ENCODE measurements at places on chromosomes 4 and X.

- DNase-seq: no peak
Measured at GRCh38 chr4:44447563-44448504, 775 bp downstream of the KCTD8 start.

GRCh38 chrX:120769576-120770341 lies 105.9 kb downstream of the CT47B1 start:
- DNase-seq: no peak

DNA sequence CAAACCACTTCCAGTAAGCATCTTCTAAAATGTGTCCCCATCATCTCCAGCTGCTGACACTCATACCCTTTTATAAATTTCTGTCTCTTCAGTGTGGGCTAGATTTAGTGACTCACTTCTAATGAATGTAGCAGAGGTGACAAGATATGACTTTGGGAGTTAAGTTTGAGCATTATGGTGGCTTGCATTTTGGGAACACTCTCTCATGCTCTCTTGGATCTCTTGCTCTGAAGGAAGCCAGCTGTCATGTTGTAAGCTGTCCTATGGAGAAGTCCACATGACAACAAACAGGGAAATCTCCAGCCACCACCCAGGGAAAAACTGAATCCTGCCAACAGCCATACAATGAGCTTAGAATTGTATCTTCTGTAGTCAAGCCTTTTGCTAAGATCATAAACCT lies 691.3 kb upstream of the PCDH7 start:
- no peak for DNase-seq

- no peak for DNase-seq
Measured at GRCh38 chr4:5168891-5169290, 117.6 kb downstream of the STK32B start.

DNA sequence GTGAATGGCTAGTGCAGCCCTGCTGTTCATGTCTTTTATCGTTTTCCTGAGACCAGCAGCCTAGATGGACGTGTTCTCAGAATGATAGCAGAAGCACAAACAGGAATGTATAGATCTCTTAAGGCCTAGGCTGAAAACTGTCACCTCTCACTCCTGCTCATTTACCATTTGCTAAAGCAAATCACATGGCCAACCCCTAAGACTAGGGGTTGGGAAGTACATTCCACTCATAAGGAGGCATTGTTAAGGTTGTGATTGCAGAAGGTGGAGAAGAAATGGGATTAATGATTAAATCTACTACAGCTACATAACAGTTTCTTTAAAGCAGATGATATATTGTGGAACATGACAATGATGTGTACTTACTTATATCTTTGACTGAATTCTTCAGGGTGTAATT lies 536.8 kb upstream of the FTHL17 start:
- DNase-seq: no peak

DNA sequence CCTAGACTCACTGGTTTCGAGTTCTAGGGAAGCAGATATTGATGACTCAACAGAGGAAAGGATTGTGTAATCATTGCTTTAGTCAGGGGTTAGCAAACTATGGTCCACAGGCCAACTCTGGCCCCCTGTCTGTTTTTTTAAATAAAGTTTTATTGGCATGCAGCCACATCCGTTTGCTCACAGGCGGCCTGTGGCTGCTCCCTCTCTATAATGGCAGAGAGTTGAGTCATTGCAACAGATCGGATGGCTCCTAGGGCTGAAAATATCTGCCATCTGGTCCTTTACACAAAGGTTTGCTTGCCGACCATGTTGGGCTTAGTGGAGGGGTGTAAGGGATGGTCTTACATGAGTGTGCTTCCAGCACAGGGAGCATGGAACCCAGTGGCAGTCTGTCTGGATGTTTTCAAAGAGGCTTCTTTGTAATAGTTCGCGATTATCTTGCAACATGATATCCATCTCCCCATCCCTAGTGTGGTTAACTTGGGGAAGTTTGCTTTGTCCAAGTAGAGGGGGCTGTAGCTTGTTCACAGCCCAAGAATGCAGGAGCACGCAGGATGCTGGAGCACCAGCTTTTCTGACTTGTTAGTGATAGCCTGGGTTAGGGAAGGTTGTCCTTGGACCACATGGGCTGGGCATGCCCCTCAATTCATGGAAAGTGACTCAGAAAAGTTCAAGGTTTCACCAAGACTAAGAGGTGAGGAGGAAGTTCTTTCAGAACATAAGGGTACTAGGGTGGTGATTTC lies 59.3 kb upstream of the CLDN34 start:
- DNase-seq: no peak

- no peak for DNase-seq
Measured at GRCh38 chr4:99235955-99236354, 16.9 kb upstream of the ADH6 start.

- no peak for DNase-seq
Measured at GRCh38 chrX:39491548-39492297, 606.0 kb downstream of the BCOR start.

DNA sequence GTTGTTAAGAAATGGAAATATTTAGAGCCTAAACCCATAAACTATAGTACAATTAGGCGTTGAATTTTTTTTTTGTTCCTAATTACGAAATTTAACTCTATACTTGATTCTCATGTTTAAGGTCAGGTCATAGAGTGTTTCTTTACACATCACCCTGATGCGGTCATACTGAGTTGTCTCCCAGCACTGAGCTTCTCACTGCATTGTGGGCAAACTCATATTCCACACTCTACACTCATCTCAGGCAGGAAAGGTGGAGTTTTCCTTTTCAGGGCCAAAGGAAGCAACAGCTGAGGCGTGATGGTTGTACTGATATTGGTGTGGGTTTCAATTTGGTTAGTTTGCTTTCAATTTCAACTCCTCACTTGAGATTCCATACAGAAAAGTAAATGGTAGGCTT lies 75.4 kb downstream of the FAT4 start:
- DNase-seq: no peak

GRCh38 chr4:113449410-113449974 lies 312.0 kb downstream of the CAMK2D start:
- no peak for DNase-seq

DNA sequence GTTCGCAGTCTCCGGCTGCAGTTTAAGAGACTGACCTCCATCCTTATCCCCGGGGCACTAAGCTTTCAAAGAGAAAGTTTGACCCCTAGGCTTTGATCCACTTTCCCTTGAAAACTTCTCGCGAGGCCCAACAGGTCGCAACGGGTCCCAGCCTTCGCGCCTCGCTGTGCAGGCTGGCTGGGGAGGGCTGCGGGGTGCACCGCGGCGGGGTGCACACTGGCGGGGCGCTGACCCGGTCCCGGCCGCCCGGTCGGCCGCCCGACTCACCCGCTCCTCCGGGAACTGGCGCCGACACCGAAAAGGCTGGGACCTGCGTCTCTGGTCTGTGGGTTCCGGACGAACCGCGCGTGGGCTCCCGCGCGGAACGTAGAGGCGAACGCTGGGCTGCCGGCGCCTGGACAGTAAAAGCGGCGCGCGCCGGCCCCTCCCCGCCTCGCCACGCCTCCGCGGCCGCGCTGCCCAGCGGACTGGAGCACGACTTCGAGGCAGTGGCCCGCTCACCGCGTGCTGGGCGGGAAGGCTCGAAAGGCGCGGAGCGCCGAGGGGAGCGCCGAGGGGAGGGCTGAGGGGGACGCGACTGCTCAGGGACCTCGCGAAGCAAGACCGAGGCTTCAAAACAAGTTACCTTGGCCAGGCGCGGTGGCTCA lies at the start of gene TAF7L:
TSS of gene TAF7L (minus strand) at position 378 of the 647 bp plus-strand sequence. CDS start 3,791 bp downstream, outside the sequence.
- no peak for DNase-seq

DNA sequence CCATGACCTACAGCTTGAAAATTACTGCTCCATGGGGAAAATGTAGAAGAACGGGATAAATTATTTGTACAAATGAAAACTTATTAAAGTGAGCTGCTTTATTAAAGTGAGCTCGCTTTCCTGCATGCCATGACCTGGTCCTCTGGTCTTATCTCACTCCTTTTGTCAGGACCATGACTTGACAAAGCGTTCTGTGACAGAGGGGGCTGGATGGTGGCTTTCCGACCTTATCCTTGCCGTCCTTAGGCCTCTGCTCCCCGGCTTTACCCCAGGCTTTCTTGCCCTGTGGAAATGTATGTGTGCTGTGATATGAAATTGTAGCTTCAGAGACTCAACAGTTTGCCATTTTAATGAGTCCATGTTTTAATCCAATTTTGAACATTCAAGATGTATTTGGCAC lies 44.0 kb upstream of the FBXW7 start:
- DNase-seq: no peak

DNA sequence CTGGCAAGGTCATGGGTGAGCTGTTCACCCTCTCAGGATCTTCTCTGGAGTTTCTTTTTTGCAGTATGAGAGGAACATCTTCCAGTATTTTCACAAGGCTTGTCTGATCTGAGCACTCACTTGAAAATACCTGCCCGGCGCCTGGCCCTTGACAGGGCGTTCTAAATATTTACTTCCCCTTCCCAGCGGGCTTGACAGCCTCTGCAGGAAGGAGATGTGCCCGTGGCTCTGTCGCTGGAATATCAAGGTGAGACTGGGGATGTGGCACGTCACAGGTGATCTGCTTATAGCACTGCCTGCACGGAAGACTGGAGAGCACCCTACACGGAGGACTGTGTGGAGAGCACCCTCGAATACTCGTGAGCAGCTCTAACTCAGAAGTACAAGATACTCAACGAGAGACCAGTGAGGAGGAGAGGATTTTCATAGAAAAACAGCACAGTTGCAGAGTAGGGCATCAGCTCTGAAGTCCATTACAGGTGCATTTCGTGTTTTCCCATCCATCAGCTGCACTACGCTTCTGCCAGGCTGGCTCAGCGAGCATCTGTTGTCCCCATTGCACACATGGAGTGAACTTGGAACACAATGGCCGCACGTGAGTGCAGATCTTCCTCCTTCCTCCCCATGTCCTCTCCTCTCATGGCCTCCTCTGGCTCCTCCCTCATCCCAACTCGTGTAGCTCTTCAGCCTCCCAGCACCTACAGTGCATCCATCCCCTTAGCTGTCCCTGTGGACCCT lies 32.1 kb downstream of the ZBTB49 start:
- DNase-seq: no peak

DNA sequence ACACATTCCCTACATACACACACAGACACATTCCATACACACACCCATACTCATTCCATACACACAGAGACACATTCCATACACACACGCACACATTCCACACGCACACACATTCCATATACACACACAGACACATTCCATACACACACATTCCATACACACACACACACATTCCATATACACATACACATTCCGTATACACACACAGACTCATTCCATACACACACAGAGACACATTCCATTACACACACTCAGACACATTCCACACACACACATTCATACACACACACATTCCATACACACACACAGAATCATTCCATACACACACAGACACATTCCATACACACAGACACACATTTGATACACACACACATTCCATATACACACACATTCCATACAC lies 15.2 kb downstream of the LINC00632 start:
- DNase-seq: no peak
